T-helper 2 cell (primary cell): ENCODE measurements at places on chromosomes 13 and 19.

DNA sequence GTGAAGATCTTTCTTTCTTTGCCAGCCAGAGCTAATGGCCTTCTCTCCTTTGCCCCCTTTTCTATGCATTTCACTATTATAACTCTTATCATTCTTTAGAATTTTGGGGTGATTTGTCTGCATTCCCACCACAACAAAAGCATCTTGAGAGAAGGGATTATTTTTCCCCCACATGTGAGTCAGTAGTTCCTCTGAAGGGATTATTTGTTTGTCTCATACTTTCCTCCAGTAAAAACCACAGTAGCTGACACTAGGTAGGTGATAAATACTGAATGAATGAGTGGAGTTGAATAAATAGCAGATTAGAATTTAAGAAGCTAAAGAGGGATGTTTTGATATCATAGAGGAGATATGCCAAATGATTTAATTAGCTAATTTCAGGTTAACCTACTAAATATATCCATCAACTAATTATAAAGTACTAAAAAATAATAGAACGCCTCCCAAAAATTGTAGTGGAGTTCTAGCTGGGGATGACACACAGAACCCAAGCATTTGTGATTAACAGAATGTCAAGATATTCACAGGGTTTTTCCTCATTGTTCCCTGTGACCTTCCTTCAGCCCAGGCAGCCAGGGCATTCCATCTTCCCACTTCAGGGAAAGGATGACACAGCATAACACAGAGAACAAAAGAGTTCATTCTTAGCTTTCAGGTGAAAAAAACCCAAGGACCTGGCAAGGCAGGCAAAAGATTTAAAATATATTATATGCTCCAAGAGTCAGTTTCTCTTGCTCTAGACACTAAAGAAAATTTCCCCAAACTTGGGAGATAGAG, 3.5 kb upstream of the TBC1D4 start:
- DNase-seq = no peak

GRCh38 chr13:46530084-46530935, 22.7 kb upstream of the LRCH1 start:
- no peak for DNase-seq

DNA sequence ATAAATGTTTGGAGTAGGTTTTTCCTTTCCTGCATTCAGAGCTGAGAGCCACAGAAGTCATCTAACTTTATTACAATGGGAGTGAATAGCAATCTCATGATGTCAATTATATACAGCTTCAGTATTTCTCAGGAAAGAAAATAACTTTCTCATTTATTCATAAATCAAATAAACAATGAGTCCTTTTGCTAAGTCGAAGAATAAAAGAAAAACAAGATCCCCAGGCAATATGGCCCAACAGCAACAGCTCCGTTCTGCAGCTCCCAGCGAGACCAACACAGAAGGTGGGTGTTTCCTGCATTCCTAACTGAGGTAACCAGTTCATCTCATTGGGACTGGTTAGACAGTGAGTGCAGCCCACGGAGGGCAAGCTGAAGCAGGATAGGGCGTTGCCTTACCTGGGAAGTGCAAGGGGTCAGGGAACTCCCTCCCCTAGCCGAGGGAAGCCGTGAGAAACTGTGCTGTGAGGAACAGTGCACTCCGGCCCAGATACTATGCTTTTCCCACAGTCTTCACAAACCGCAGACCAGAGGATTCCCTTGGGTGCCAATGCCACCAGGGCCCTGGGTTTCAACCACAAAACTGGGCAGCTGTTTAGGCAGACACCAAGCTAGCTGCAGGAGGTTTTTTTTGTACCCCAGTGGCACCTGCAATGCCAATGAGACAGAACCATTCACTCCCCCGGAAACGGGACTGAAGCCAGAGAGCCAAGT, 128.2 kb downstream of the SLITRK1 start:
- no peak for DNase-seq

DNA sequence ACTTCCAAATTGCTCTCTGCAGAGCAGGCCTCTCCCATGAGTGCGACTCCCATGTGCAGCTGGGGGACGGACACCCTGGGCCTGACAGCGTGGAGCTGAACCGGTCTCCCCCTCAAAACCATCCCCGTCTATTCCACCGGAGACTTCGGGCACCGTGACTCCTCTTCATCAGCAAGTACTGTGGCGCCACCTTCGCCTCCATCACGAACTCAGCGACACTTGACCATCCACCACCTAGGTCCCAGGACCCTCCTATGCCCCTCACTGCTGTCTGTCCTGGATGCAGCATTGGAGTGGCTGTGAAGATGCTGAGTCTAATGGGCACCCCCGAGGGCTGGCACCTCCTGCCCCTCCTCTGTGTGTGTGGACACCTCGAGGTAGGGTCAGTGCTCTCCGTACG, 20.6 kb downstream of the CILP2 start:
- no peak for DNase-seq

DNA sequence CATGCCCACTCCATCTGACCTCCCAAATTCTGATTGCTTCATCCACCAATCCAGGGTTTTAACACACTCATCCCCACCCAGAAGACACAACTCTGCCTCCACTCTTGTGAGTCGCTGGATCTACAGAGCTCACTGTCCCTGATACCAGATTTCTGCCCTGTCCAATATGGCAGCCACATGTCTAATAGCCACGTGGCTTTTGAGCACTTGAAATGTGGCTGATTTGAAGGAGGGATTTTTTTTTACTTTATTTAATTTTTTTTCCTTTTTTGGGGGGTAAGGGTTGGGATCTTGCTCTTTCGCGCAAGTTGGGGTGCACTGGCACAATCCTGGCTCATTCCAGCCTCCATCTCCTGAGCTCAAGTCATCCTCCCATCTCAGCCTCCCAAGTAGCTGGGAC, 24.8 kb upstream of the OLFM2 start:
- no peak for DNase-seq

DNA sequence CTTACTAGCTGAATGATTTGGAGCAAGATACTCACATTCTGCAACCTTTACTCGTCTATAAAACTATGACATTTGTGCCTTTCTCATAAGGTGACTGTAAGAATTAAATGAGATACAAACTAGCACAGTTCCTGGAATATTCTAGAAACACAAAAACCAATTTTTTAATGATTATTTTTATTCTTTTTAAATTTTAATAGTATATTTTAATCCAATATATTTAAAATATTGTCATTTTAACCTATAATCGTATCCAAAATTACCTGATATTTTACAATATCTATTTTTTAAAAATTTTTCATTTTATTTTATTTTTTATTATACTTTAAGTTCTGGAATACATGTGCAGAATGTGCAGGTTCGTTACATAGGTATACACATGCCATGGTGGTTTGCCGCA, 238.1 kb downstream of the OLFM4 start:
- no peak for DNase-seq
